ENCODE measurements at places on chromosomes 7 and 10. TPM values are rescaled to one million over a fixed set of nuclear protein-coding genes. Genes with fewer than 3 reads are reported as not detected.

The GPR158 gene
- 0.05 TPM for total RNA-seq

The GIMAP2 gene
- total RNA-seq, result not detected

The VGF gene
- 26.2 TPM for total RNA-seq

The ZCCHC24 gene
- 4.6 TPM for total RNA-seq

The NYAP1 gene
- total RNA-seq, result 2.3 TPM

The LEP gene
- not detected for total RNA-seq

The PILRB gene
- total RNA-seq, result 30.9 TPM

The LAMB1 gene
- total RNA-seq, result 118 TPM

The RAPGEF5 gene
- total RNA-seq, result 0.07 TPM

The ELMO1 gene
- total RNA-seq, result 1.8 TPM

The NPC1L1 gene
- 0.03 TPM for total RNA-seq

The ZNF488 gene
- 13.3 TPM for total RNA-seq

The PAX2 gene
- total RNA-seq, result 0.15 TPM

The C10orf62 gene
- not detected for total RNA-seq

The TAS2R3 gene
- not detected for total RNA-seq

The GIMAP5 gene
- not detected for total RNA-seq

The GHRHR gene
- total RNA-seq, result not detected

The CALHM3 gene
- 0.60 TPM for total RNA-seq

The MSS51 gene
- 0.71 TPM for total RNA-seq

The SUV39H2 gene
- 27.5 TPM for total RNA-seq

The TCAF2 gene
- total RNA-seq, result 0.41 TPM

The STRIP2 gene
- total RNA-seq, result 7.0 TPM

The CALCR gene
- not detected for total RNA-seq

The AZGP1 gene
- not detected for total RNA-seq

The ANKRD7 gene
- total RNA-seq, result 0.36 TPM

The PRR15 gene
- 1.1 TPM for total RNA-seq

The CYP2C19 gene
- not detected for total RNA-seq

The PAPSS2 gene
- total RNA-seq, result 20.7 TPM

The RELN gene
- total RNA-seq, result 0.01 TPM

The TMEM229A gene
- not detected for total RNA-seq

The SEM1 gene
- total RNA-seq, result 346 TPM

The PPP1R17 gene
- not detected for total RNA-seq

The CYP26C1 gene
- total RNA-seq, result not detected

The STRA8 gene
- total RNA-seq, result not detected

The RNF133 gene
- not detected for total RNA-seq

The PPP1R3C gene
- 20.4 TPM for total RNA-seq

The AKR1C2 gene
- 4,175 TPM for total RNA-seq

The NUTM2D gene
- total RNA-seq, result 1.2 TPM

The PSD gene
- total RNA-seq, result 0.42 TPM

The ARF5 gene
- 161 TPM for total RNA-seq

The TMED4 gene
- total RNA-seq, result 53.4 TPM

The ARMH3 gene
- 12.6 TPM for total RNA-seq

The OR6B1 gene
- not detected for total RNA-seq

The ACSM6 gene
- not detected for total RNA-seq

The MYO3A gene
- not detected for total RNA-seq

The TUBB8 gene
- total RNA-seq, result 0.12 TPM

The CYP3A4 gene
- not detected for total RNA-seq

The NPTX2 gene
- 0.06 TPM for total RNA-seq

The STOX1 gene
- total RNA-seq, result 0.87 TPM

The TRPV5 gene
- total RNA-seq, result not detected

The ENTPD1 gene
- 0.02 TPM for total RNA-seq

The CFAP70 gene
- total RNA-seq, result 0.10 TPM

The FAM237B gene
- not detected for total RNA-seq

The INMT gene
- not detected for total RNA-seq

The CAMK1D gene
- total RNA-seq, result 5.7 TPM

All from A549 treated with CORT108297 at 1 μM for 4 hours (cell line).